CD4-positive, alpha-beta T cell treated with Interleukin-2 at 100 ng/mL for 4 hours (primary cell): ENCODE measurements at places on chromosomes 4 and X.

GRCh38 chr4:13548059-13548983 lies 4.0 kb upstream of the NKX3-2 start:
- DNase-seq: no peak

DNA sequence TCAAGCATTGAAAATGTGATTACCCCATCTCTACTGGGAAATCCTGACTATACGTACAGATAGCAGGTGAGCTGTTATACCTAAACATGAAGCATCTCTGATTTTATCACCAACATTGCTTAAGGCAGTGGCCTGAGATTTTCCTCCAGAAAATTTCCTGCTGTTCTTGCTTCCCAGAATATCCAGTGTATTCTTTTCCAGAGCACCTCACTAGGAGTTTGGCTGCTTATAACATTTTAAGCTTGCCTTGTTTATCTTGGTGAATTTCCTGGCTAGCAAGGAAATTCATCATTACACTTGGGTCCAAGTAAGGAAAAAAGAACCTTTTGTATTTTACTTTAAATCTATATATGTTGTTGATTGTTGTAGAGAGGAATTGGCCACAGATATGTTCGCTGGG lies 73.0 kb upstream of the CLCN4 start:
- DNase-seq: no peak

GRCh38 chr4:3526456-3526855 lies 5.8 kb downstream of the LRPAP1 start:
- DNase-seq: no peak

- DNase-seq: no peak
Observed at GRCh38 chrX:103250977-103251376, 4.0 kb downstream of the TCEAL8 start.

- peak; percentile 80 for DNase-seq
Observed at GRCh38 chr4:1870328-1870577, 940 bp upstream of the NSD2 start.

- no peak for DNase-seq
Observed at GRCh38 chr4:168386002-168386401, 67.5 kb upstream of the DDX60 start.

DNA sequence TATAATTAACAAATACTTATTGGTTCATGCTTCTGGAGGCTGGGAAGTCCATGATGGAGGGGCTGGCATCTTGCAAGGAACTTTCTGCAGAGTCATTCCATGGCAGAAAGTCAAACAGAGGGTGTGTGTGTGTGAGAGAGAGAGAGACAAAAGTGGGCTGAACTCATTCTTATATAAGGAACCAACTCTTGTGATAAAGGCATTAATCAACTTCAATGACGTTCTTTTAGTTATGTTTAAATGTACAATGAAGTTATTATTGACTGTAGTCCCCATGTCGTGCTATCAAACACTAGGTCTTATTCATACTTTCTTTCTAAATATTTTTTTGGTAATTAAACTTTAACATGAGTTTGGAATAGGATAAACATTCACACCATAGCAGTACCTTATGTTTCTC lies 1408.8 kb downstream of the STIM2 start:
- no peak for DNase-seq

GRCh38 chrX:103513476-103514108 lies 5.7 kb downstream of the RAB40A start:
- DNase-seq: no peak

GRCh38 chrX:97987979-97988378 lies 1104.3 kb downstream of the RPA4 start:
- DNase-seq: no peak

GRCh38 chr4:94598758-94599157 lies 147.0 kb downstream of the PDLIM5 start:
- DNase-seq: no peak

DNA sequence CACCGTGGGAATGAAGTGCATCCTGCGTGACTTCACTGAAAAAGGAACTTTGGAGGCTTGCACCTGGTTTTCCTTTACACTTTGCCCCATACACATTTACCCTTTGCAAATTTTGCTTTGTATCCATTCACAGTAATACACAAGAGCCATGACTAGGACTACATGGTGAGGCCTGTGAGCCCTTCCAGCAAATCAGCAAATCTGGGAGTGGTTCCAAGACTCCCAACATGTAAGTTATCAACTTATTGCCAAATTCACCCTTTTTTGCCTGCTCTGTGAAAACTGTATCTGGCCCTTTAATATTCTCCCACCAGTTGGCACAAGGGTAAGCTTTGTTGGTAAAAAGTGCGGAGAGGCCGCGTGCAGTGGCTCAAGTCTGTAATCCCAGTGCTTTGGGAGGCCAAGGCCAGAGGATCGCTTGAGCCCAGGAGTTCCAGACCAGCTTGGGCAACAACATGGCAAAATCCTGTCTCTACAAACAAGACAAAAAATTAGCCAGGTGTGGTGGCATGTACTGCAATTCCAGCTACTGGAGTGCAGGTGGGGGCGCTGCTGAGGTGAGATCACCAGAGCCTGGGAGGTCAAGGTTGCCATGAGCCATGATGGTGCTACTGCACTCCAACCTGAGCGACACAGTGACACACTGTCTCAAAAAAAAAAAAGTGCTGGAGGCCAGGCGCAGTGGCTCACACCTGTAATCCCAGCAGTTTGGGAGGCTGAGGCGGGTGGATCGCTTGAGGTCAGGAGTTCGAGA lies 5.0 kb downstream of the PRMT9 start:
- no peak for DNase-seq

- DNase-seq: no peak
Observed at GRCh38 chrX:85630901-85631300, 251.4 kb upstream of the POF1B start.

GRCh38 chr4:81135501-81135900 lies 79.5 kb downstream of the PRKG2 start:
- DNase-seq: no peak
